ENCODE measurements at places on chromosomes 2 and 18. TPM values are rescaled to one million over a fixed set of nuclear protein-coding genes. Genes with fewer than 3 reads are reported as not detected.

Gene SCG2
- polyA plus RNA-seq, result 0.75 TPM

Gene UGT1A5
- polyA plus RNA-seq, result not detected

Gene MROH2A
- 0.28 TPM for polyA plus RNA-seq

Gene BIN1
- polyA plus RNA-seq, result 103 TPM

Gene SCN2A
- polyA plus RNA-seq, result 2.7 TPM

Gene EML6
- polyA plus RNA-seq, result 20.4 TPM

Gene SERPINB7
- 1.0 TPM for polyA plus RNA-seq
